ENCODE measurements at places on chromosomes 2 and 18. TPM values are rescaled to one million over a fixed set of nuclear protein-coding genes. Genes with fewer than 3 reads are reported as not detected.

Gene AQP4
- not detected for total RNA-seq

Gene CLHC1
- 7.2 TPM for total RNA-seq

Gene NEU4
- total RNA-seq = not detected

Gene HAAO
- total RNA-seq = 0.14 TPM

Gene SEMA4F
- total RNA-seq = 5.3 TPM

Gene TUBB8B
- total RNA-seq = not detected

Gene ANO7
- 0.22 TPM for total RNA-seq

Gene SLC5A7
- total RNA-seq = not detected

Gene CTLA4
- not detected for total RNA-seq

Gene PPP1R1C
- total RNA-seq = not detected

Gene PLEK
- total RNA-seq = not detected

Gene MAP3K19
- total RNA-seq = not detected

Gene IL18RAP
- total RNA-seq = not detected
